Caco-2 (cell line): ENCODE measurements at places on chromosomes 13 and 19.

- no peak for DNase-seq
Measured at GRCh38 chr19:51712461-51713081, 11.2 kb downstream of the HAS1 start.

DNA sequence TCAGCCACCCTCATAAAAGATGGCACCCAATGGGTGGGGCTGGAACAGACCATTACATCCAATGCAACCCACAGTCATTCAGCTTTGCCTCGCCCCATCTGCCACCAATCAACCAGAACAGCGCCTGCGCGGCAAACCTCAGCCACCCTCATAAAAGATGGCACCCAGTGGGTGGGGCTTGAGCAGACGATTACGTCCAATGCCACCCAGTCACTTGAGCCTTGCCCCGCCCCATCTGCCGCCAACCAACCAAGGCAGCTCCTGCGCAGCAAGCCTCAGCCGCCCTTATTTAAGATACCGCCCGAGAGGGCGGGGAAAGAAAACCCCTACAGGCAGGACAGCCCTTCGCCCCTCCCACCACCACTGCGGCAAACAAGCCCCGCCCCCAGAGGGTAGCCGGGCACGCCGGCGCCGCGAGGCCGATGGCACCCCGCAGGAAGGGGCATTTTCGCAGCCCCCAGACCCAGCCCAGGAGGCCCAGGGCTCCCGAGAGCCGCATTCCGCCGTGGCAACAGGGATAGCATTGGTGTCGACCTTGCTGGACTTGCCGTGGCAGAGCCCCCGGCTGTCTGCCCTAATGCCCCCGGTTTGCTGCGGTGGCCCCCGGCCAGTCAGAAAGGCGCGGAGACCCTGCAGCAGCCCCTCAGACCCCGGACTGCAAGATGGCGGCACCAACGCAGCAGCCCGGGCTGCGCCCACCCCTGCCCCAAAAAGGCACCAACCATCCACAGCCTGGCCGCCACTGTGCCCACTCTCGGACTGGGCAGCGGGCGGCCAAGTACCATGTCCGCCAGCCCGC lies 675 bp downstream of the PEG3 start:
- no peak for DNase-seq

DNA sequence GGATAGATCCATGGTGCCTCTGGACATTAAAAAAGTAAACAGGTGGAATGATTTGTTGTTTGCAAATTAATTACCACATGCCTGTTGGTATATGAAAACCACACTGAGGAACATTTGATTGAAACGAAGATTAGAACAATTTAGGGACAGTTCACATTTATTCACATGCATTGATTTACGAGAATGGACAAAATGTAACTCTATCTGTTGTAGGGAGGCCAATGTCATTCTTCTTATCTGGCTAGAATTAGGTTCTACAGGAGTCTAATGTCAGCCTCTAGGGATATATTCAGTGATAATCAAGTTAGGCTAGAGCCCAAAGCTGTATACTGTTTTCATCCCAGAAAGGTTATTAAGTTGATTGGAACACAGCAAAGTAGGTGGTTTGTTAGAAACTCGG lies 125.4 kb downstream of the COL4A2 start:
- no peak for DNase-seq

GRCh38 chr13:27962128-27962841 lies 6.8 kb downstream of the CDX2 start:
- peak; percentile 78 for DNase-seq

- no peak for DNase-seq
Measured at GRCh38 chr19:4686700-4687099, 16.6 kb upstream of the MYDGF start.

GRCh38 chr13:33369073-33369472 lies 83.5 kb upstream of the STARD13 start:
- DNase-seq, result no peak

- peak; percentile 63 for DNase-seq
Measured at GRCh38 chr19:12868540-12869112, 12.6 kb downstream of the DNASE2 start.

DNA sequence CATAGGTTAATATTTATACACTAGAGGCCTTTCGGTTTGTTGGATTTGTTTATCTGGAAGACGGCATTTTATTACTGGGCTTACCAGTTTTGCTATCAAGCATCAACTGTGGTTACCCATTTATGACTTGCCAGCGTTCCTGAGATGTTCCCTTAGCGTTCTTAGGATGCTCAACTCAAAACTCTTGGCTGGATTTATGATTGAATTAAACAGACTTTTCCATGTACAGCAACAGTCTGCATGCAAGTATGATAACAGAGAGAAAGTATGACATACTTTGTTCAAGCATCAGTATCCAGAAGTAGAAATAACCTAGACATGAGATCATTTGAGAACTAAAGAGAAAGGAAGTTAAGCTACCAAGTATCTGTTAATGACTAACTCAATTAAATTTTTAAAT lies 29.9 kb upstream of the RNF113B start:
- no peak for DNase-seq

GRCh38 chr19:38503077-38503410 lies 69.6 kb downstream of the RYR1 start:
- DNase-seq, result no peak

GRCh38 chr19:12085074-12085818 lies 20.7 kb downstream of the ZNF844 start:
- DNase-seq, result no peak

GRCh38 chr13:110869231-110869804 lies 45.6 kb downstream of the ANKRD10 start:
- DNase-seq, result no peak

DNA sequence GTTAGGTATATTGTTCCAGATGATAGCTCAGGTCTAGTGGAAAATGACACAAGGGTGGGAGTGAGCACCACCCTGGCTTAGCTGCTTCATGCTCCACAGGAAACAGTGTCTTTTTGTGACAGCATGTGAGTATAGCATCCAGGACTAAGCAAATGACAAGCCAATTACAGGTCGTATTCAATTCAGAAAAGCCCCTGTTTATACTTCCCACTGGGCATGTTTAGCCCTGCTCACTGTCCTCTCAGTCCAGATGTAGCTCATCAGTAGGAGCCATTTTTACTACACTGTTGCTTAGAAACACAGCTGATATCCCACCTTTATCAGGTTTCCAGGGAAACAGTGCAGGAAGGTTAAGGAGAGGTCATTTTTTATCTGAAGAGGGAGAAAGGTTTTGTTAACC lies 8.0 kb downstream of the ABHD13 start:
- DNase-seq, result peak; percentile 50

DNA sequence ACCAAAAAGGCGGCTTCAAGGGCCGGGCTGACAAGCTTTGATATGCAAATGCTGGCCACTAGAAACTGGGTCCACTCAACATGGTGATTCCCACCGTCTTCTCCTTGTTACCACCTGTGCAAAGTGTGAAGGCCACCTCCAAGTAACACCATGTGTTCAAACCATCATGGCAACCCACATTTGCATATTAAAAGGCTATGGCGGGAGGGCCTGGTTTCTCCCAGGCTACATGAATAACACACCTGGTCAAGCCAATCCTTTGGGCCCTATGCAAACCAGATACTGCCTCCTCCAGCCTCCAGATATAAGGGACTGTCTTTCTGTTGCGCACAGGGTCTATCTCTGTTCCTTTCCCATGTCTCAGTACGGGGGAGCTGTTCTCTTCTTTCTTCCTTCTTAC lies 36.6 kb upstream of the ZSCAN5A start:
- no peak for DNase-seq

- peak; percentile 43 for DNase-seq
Measured at GRCh38 chr13:26377038-26377437, 123.1 kb downstream of the CDK8 start.

GRCh38 chr19:30066781-30067759 lies 125.0 kb downstream of the URI1 start:
- no peak for DNase-seq

DNA sequence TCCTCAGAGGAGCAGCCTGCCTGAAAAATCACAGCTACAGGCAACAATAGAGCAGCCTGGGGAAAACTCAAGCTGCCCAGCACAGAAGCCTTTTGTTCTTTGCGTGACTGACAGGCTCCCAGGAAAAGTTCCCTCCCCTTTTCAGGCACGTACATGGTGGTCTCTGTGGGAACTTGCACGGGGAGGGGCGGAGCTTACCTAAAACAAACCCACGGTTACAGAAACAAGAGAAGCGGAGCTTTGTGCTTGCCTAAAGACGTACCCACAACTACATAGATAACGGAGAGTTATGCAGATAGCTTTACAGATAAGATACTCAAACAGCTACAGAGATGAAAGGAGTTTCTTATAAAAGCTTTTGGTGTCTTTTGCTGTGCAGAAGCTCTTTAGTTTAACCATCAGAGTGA lies 11.4 kb downstream of the ETFB start:
- DNase-seq, result peak; percentile 96

DNA sequence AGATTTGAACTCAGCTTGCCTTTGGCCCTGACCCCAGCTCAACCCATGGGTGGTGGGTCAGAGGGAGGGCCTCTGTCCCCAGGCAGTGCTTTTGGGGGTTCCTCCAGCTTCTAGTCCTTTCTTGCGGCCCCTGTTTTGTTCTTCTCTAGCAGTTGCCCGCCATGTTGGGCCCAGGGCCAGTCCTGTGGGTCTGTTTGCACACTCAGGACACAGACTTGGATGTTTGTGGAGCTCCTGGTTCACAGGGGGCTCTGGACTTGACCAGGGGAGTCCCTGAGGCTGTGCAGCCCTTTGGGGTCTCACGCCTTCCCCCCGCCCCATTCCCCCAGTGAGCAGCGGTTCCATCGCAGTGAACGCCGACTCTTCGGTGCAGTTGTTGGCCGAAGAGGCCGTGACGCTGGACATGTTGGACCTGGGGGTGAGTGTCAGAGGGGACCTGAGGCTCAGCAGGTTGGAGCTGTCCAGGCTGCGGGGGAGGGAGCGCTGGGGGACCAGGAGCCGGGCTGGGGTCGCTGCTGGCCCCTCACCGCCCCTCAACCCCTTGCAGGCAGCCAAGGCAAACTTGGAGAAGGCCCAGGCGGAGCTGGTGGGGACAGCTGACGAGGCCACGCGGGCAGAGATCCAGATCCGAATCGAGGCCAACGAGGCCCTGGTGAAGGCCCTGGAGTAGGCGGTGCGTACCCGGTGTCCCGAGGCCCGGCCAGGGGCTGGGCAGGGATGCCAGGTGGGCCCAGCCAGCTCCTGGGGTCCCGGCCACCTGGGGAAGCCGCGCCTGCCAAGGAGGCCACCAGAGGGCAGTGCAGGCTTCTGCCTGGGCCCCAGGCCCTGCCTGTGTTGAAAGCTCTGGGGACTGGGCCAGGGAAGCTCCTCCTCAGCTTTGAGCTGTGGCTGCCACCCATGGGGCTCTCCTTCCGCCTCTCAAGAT lies 2.5 kb downstream of the ATP5F1D start:
- DNase-seq, result peak; percentile 74

DNA sequence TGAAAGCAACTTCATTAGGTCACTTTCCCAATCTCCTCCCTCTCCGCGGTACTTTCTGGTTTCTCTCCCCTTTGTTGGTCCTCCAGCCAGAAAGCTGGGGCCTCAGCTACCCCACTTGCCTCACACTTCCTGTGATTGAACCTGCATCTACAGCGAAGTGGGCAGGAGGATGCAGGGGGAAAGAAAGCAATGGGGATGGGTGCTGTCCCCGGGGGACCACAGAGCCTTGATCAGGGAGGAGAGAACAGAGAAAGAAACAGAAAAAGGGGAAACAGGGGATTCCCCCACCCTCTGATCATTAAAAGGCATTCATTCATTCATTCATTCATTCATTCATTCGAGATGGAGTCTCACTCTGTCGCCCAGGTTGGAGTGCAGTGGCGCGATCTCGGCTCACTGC lies 74.2 kb downstream of the TRPM4 start:
- DNase-seq, result no peak

DNA sequence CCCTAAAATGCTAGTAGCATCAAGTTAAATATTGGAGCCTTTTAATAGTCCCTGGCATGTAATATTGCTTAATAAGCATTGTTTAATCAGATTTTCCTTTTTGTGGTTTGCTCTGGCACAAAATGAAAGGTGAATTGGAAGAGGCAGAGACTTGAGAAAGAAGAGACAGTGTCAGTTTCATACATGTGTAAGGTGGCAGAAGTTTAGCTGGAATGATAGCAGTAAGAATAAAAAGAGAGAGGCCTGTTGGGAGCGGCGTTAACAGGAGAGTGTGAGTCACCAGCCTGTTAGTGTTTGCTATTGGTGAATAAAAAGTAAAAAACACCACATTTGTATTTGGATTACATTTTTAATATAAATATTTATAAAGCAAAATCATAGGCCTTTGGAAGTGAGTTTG lies 145.3 kb downstream of the PDS5B start:
- DNase-seq, result no peak

- no peak for DNase-seq
Measured at GRCh38 chr13:37806666-37807065, 62.9 kb downstream of the TRPC4 start.
